ENCODE measurements at places on chromosomes 6 and 20.

- DNase-seq = no peak
These were observed 174.0 kb upstream of the AFDN start for GRCh38 chr6:167652701-167653095.

- DNase-seq = no peak
These were observed 165.9 kb upstream of the ATXN1 start for GRCh38 chr6:16927205-16927604.

GRCh38 chr6:87483929-87484328 is 11.2 kb downstream of the SLC35A1 start:
- DNase-seq = no peak

- no peak for DNase-seq
These were observed 211.8 kb downstream of the CDKAL1 start for GRCh38 chr6:20746024-20746423.

GRCh38 chr20:3229798-3230197 is 9.2 kb downstream of the SLC4A11 start:
- no peak for DNase-seq

DNA sequence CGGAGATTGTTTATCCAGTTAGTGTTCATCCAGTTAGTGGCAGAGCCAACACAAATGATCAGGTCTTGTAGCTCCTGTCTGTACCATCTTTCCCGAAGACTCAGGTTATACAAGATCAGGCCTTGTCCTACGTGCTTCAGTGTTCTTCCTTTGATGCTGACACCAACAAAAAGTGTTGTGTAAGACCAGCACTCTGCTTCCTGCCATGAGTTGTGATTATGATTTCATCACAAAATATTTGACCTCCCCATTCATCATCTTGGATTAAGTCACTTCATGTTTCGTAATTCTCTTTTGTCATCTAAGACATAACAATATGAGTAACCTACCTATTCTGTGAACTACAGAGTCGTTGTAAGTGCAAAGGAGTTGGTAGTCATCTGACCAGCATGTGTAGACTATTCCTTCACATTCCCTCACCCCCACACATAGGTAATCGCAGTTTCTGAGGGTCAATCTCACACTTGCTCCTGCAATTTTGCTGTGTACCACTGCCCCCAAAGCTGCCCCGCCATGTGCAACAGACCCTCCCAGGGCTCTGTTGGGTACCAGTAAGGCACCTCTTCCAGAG is 135.6 kb upstream of the SLC22A23 start:
- no peak for DNase-seq

DNA sequence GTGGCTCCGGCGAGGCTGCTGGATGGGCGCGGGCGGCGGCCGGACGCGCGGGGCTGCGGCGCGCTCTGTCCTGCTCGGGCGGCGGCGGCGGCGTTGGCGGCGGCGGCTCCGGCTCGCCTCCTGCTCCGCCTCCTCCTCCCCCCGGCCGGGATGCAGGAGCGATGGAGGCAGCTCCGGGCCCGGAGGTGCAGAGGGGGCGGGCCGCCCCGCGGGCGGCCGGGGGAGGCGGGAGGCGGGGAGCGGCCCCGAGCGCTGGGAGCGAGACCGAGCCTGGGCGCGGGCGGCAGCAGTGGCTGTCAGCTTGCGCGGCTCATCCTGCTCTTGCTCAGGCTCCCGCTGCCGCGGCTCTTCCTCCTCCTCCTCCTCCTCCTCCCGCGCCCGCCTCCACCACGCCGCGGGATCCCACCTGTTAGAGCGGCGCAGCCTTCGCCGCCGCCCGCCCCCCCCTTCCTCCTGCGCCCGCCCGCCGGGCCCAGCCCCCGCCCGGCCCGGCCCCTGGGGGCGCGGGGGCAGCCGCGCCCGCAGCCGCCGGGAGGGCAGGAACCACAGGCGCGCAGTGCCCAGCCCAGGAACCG is at the start of gene NOL4L:
Gene NOL4L (minus strand): TSS at position 323 of the 575 bp plus-strand sequence. CDS start 443 bp downstream, outside the sequence.
- DNase-seq = peak; percentile 32

GRCh38 chr6:168377484-168377855 is 57.9 kb upstream of the DACT2 start:
- no peak for DNase-seq

All from stimulated activated CD8-positive, alpha-beta memory T cell treated with anti-CD3 and anti-CD28 coated beads, Interleukin-4, amount 100 ng/mL, for 24 hours (primary cell).